Activated naive CD4-positive, alpha-beta T cell treated with anti-CD3 and anti-CD28 coated beads, Interleukin-2, amount 10 ng/mL, durations not matched to agents 7 days and 5 days (primary cell): ENCODE measurements at places on chromosomes 16 and 17.
A peak's percentile ranks its signal among the peaks of the same experiment; 100 is the strongest.

- DNase-seq: no peak
These were observed 47.8 kb downstream of the OMG start for GRCh38 chr17:31248986-31249834.

DNA sequence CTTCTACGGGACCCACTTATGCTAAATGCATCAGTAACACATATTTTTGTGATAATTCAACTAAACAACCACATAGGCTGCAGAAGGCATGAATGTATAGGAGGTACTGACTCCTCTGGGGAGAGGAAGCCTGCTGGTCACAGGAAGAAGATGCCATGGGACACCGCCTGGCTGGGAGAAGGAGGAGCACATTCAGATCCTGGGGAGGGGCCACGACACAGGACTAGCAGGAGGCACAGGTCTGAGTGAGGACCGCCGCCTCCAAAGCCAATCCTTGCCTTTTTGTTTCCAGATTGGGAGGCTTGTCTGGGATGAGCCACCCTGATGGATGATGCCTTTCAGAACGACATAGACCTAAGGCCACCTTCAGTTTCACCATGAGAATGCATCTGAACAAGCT, 34.6 kb downstream of the MBTPS1 start:
- DNase-seq: no peak

DNA sequence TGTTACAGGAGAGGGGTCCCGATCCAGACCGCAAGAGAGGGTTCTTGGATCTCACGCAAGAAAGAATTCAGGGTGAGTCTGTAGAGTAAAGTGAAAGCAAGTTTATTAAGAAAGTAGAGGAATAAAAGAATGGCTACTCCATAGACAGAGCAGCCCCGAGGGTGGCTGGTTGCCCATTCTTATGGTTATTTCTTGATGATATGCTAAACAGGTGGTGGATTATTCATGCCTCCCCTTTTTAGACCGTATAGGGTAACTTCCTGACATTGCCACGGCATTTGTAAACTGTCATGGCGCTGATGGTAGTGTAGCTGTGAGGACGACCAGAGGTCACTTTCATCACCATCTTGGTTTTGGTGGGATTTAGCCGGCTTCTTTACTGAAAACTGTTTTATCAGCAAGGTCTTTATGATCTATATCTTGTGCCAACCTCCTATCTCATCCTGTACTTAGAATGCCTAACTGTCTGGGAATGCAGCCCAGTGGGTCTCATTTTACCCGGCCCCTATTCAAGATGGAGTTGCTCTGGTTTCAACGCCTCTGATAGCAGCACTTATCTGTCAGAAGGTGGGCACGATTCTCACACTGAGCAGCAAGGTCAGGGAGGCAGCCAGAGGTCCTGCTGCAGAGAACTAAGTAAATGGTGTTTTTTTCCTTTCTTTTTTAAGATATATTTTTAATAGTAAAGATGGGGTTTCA, 26.5 kb upstream of the XYLT2 start:
- no peak for DNase-seq

DNA sequence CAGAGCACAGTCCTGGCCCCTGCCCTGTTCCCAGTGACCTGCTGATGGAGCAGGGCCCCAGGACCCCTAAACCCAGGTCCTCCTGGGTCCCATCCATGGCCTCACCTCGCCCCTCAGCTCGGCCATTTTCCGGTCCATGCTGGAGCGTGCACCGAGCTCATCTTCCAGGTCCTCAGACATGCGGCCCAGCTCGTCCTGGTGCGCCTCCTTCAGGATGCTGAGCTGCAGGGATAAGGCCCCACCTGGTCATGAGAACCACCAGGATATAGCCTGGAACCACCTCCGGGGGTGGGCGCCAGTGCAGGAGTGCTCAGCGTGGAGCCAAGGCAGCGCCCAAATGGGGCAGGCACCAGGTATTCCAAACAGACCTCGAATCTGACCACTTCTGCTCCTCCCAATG, 17.9 kb downstream of the CCDC102A start:
- no peak for DNase-seq

- DNase-seq: no peak
These were observed 23.7 kb upstream of the NPTX1 start for GRCh38 chr17:80499961-80500665.

- no peak for DNase-seq
These were observed 134.7 kb upstream of the NETO2 start for GRCh38 chr16:47278306-47278970.

GRCh38 chr17:41167561-41167960, 460 bp downstream of the KRTAP4-3 start:
- no peak for DNase-seq

DNA sequence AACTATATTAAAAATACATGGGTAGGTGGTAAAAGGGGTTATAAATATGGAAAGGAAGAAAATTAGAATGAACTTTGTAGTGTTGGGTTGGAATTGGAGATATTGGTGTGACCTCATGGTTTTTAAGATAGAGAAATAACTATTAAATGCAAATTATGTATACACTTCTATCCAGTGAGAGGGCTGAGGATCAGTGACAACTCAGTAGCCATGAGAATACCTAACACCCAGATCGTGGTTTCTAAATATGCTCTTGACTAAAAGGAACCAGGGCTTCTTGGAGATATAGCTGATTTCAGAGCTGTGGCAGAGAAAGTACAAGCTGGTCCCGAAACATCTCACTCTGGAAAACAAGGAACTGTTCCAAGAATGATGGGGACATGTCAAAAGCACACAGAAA, 44.4 kb downstream of the SLC6A4 start:
- no peak for DNase-seq

- DNase-seq: no peak
These were observed 27.3 kb downstream of the KAT7 start for GRCh38 chr17:49815761-49816281.

DNA sequence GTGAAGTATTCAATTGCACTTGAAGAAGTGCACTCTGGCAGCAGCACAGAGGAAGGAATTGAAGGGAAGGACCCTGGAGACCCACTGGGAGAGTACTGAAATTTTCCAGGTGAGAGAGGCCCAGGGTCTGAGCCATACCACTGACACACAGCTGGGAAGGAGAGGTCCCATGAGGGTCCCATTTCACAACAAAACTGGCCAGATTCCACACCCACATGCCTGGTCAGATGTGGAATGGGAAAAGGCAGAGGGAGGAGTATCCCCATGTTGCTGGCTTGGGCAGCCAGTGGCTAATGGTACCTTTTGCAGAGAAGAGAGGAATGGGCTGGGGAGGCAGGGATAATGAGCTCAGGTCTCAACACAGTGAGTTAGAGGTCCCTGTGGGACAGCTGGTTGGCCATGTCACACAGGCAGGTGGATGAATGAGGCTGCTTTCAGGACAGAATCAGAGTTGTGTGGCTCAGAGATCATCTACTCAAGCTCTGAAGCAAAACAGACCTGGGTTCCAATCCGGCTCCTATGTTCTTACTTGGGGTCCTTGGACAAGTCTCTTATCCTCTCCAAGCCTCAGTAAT, 26.2 kb upstream of the NGFR start:
- DNase-seq: no peak

- DNase-seq: no peak
These were observed 19.8 kb upstream of the KCNH6 start for GRCh38 chr17:63503341-63503705.

- DNase-seq: no peak
These were observed 69.1 kb downstream of the KSR1 start for GRCh38 chr17:27525316-27525715.

- DNase-seq: peak; percentile 82
These were observed 477 bp downstream of the NTAN1 start for GRCh38 chr16:15055141-15056053.

DNA sequence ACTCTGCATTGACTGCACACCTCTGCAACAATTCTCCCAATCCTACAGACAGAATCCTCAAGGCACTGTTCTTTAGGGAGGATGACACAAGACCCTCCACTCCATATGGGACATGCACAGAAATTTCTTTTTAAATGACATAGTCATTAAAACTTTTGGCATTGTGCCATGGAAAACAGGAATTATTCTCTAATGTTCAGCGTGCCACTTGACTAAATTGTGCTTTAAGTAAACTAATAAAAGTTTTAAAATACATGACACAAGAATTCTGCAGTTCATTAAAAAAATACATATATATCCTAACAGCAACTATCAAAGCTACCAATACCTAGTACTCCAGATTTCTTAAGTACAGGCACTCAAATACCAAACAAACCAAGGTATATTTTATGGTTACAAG, 16.0 kb downstream of the CEP112 start:
- no peak for DNase-seq

- peak; percentile 72 for DNase-seq
These were observed 10.0 kb downstream of the PITPNC1 start for GRCh38 chr17:67386965-67387551.

- DNase-seq: no peak
These were observed 100.0 kb downstream of the METRNL start for GRCh38 chr17:83179374-83179773.

DNA sequence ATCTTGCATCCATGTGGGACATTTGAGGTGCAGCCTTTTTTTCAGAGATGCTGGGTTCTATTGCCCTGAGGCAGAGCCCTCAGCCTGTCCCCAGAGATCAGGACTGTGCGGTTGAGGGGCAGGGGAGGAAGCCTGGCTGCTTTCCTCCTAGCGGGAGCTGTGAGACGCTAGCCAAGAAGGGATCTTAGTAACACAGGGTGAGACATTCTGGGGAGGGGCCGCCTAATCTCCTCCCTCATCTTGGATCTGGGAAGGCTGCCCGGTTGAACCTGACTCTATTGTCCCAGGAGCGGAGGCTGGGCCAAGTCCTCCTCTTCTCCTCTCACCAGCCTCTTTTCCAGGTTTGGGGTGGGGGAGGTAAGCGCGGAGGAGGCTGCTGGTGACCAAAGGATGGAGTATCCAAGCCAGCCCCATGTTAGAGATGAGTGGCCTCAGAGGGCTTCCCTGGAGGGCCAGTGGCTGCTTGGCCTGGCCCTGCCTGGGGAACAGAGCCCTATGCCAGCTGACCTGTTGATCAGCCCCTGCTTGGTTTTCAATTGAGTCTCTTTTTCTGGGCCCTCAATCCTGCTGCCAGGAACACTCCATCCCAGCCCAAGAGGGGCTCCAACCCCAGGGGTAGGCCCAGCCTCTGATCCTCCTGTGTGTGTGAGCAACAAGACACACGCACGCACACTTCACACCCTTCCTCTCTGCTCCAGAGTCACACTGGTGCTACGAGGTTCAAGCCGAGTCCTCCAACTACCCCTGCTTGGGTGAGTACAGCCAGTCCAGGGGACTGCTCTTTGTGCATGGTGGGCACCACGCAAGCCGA, 5.0 kb downstream of the CA4 start:
- DNase-seq: no peak

DNA sequence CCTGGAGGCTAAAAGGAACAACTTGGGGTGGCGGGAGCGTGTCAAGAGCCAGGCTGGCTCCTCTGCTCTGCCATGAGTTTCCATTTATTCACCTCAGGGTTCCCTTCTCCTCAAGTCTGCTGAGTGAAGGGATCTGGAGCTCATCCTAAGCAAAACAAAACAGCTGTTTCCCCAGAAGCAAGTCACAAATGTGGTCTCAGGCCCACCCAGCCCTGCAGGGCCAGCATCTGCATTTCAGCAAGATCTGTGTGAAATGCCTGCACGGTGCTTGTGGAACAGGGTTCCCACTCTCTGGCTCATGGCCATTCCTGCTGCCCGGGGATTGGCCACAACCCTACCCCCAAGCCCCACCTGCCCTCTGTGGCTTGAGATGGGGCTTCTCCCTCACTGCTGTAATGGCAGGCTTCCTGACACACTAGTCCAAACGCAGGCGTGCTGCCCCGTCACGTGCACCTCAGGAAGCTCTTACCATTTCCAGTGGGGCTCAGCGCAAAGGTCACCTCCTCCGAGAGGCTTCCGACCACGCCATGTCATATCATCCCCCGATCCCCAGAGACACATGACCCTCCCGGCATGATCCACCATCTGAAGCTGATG, 2.3 kb downstream of the SLC38A8 start:
- no peak for DNase-seq

- peak; percentile 46 for DNase-seq
These were observed 3.6 kb downstream of the GSE1 start for GRCh38 chr16:85616607-85617321.

DNA sequence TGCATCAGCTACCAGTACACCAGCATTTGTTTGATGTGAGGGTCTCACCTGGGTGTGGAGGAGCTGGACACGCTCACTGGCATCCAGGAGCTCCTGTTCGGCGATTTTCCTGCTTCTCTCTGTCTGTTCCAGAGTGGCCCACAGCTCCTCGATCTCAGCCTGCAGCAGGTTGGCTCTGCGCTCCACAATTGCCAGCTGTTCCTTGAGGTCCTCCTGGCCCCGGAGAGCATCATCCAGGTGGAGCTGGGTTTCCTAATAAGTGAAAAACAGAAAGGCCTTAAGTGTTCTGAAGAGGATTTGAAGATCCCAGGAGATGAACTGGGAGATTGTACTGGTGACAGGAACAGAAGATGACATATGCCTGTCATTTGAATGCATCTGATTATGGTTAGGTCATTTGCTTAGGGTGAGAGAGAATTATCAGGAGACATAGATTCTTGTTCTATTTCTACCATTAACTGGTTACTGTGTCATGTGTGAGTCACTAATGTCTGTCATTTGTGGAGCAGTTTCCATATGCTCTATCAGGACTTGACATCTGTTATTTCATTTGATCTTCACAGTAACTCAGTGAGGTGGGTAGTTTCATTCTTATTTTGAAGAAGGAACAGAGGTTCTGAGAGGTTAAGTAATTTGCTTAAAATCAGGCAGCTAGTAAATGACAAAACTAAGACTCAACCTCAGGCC, 21.5 kb upstream of the MYH13 start:
- no peak for DNase-seq

- DNase-seq: no peak
These were observed 76.9 kb downstream of the RAI1 start for GRCh38 chr17:17757956-17758845.

DNA sequence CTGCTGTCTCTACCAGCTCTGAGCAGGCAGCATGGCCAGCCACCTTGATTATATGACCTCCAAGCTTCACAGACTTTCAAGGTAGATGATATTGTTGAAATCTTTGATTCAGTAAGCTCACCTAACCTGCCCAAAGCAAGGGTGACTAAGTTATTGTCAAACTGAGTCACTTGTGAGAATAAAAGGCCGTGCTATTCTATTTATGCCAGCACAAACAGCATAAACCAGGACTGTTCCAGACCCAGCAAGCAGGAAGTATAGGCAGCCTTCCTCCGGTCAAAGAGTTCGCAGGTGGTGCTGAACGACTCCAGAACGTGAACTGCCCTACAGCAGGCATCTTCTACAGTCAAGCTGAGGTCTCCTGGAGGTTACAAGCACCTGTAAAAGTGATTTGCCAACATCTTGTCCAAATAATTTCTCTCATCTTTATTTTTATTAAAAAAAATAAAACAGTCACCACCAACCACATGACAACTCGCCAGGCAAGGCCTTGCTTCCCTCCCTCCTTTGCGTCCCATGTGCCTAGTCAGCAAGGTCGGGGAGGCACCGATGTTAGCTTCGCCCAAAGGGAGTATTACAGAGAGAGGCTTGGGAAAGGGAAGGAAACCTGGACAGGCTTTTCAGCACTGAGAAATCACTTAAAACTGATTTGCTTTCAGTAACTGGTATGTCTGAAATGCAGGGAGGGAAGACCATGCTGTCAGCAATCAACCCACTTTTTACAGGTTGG, 10.8 kb downstream of the ARL2BP start:
- no peak for DNase-seq

- DNase-seq: peak; percentile 18
These were observed 51.4 kb downstream of the TBC1D16 start for GRCh38 chr17:79984045-79984840.

GRCh38 chr17:41792845-41793783, 6.6 kb upstream of the JUP start:
- no peak for DNase-seq
